ENCODE measurements at places on chromosomes 16 and 17. TPM values are rescaled to one million over a fixed set of nuclear protein-coding genes. Genes with fewer than 3 reads are reported as not detected.
A peak's percentile ranks its signal among the peaks of the same experiment; 100 is the strongest.

DNA sequence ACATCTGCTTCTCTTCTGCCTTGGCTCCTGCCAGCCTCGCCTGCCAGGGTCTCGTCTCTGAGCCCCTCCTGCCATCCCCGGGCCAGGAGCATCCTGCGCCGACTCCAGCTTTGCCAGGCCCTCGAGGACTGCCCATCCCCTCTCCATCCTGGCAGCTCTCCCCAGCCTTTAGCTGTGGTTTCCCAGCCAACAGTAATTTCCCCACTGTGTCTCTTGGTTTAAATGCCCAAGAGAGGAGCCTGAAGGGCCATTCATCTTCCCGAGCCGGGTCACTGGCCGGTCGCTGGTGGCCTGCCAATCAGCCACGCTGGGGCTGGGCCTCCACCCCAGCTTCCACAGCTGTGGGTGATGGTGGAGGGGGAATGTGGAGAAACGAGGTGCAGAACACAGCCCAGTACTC, 47.8 kb downstream of the MRC2 start:
- no peak for DNase-seq
- H3K36me3 ChIP-seq: no peaks in the 10 kb centered on the region
- H3K4me1 ChIP-seq: no peaks in the 10 kb centered on the region
- no peak overlapping the region for H3K27ac ChIP-seq
- no peaks in the 10 kb centered on the region for H3K27me3 ChIP-seq

- peaks cover 42% of the 10 kb centered on the region for H3K4me1 ChIP-seq
- H3K27me3 ChIP-seq: peaks cover 22% of the 10 kb centered on the region
- no peak for DNase-seq
- H3K27ac ChIP-seq: peak overlapping the region; percentile 87
These were observed 994 bp downstream of the IGFBP4 start for GRCh38 chr17:40443988-40444899.

- no peak overlapping the region for H3K4me3 ChIP-seq
- H3K4me1 ChIP-seq: peaks cover 15% of the 10 kb centered on the region
- H3K27ac ChIP-seq: no peak overlapping the region
- no peaks in the 10 kb centered on the region for H3K27me3 ChIP-seq
- DNase-seq: no peak
These were observed 67.8 kb downstream of the CCDC182 start for GRCh38 chr17:57677301-57677700.

DNA sequence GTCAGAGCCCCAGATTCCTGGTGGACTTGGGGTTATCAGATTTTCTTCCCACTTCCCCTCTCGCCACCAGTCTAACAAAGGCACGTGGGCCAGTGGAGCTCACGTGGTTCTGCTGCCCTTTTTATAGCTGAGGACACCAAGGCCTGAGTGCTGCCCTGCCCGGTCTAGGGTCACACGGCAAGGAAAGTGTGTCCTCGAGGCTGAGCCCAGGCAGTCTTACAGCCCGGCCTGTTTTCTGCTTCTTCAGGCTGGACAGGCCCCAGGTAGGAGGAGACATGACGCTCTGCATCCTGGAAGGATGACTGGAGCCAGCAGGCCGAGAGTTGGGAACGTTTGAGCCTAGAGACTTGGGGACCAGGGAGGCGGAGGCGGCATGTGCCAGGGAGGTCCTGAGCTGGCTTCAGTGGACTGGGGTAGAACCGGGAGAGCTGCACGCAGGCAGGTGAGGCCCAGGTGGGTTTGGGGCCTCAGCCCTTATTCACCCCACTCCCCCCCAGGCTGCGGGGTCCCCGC, 3.5 kb downstream of the CTRB1 start:
- H3K27ac ChIP-seq: no peak overlapping the region
- no peaks in the 10 kb centered on the region for H3K36me3 ChIP-seq
- H3K4me1 ChIP-seq: peaks cover 14% of the 10 kb centered on the region
- DNase-seq: no peak
- no peaks in the 10 kb centered on the region for H3K27me3 ChIP-seq

DNA sequence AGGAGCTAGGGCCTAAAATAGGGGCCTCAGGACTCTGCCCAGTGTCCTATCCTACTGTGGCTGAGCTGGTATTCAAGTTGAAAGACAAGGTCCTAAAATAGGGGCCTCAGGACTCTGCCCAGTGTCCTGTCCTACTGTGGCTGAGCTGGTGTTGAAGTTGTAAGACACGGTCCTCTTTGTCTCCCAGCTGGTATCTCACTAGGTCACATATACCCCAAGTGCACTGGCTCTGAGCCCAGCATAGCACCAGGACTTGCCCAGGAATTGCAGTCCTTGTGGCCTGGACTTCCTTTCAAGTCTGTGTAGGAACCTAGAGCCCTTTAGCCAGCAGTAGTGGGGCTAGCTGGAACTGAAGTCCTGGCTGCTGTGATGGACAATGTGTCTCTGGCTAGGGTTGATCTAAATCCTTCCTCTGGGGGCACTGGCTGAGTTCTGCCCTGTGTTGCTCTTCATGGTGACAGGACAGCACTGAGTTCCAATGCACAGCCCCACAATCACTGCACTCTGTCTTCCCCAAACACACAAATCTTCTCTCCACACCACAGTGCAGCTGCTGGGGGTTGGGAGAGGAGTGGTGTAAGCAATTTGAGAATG, 260.5 kb downstream of the HAPSTR1 start:
- H3K27ac ChIP-seq: no peak overlapping the region
- H3K4me3 ChIP-seq: no peak overlapping the region
- no peak for DNase-seq
- no peaks in the 10 kb centered on the region for H3K27me3 ChIP-seq
- H3K4me1 ChIP-seq: no peaks in the 10 kb centered on the region

DNA sequence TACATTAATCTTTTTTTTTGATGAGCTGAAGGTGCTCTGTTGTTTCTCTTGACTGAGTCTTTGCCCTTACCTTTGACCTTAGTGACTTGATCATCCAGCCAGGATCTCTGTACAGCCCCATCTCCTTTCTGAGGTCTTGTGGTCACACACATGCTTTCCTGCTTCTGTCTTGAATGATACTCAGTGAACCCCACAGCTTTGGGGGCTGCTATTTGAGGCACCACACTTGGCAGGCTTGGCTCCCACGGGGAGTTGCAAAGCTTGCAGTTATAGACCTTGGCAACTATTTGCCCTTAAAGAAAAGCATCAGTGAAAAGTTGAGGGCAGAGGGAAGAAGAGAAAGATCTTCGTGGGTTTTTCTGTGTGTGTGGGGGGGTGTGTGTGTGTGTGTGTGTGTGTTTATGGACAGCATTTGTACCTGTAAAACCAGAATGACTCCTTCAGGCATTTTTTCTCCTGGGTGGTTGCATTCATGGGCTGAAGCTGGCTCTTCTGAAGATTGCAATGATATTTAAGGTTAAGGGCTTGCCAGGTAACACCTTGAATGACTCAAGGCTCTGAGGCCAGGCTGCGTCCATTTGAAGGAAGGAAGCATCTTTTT, 101.6 kb downstream of the MSI2 start:
- peak overlapping the region; percentile 9 for H3K4me3 ChIP-seq
- H3K27ac ChIP-seq: peak overlapping the region; percentile 79
- no peaks in the 10 kb centered on the region for H3K27me3 ChIP-seq
- peaks cover 54% of the 10 kb centered on the region for H3K4me1 ChIP-seq
- DNase-seq: peak; percentile 68

DNA sequence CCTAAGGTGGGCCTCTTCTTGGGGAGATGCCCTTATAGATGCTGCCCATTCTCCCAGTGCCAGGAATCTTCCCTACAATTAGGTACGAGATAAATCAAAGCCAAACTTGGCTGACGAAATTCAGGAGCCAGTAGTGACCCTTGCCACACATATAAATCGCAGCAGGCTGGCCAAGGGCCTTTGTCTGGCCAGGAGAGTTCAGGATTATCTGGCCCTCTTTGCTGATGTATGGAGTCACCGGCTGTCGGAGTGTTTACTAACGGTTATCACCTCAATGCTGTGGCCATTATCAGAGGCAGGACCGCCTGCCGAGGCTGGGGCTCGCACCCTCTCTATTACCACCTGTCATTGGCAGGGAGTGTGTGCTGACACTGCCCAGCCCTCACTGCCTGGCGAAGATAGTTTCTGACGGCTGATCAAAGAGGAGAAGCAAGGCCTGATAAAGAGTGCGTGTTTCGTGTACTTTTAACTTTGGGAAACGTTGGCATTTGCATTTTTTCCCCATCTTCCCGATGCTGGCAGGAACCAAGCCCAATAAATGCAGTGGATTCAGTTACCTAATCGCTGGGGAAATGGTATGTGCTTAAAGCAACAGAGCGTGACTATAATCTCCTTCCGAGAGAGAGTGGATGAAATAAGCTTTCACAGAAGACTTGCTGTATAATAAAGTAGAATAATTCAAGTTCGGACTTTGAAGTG, 32.8 kb upstream of the TBX2 start:
- H3K36me3 ChIP-seq: no peaks in the 10 kb centered on the region
- H3K27ac ChIP-seq: no peak overlapping the region
- no peaks in the 10 kb centered on the region for H3K4me1 ChIP-seq
- no peaks in the 10 kb centered on the region for H3K27me3 ChIP-seq
- DNase-seq: no peak
- no peak overlapping the region for H3K4me3 ChIP-seq

- H3K36me3 ChIP-seq: peaks cover 43% of the 10 kb centered on the region
- H3K27ac ChIP-seq: peak overlapping the region; percentile 0
- peaks cover 34% of the 10 kb centered on the region for H3K4me1 ChIP-seq
These were observed 50.0 kb downstream of the SF3B3 start for GRCh38 chr16:70573451-70574121.

GRCh38 chr17:73228748-73229236, 32.9 kb downstream of the CPSF4L start:
- H3K27me3 ChIP-seq: no peaks in the 10 kb centered on the region
- H3K4me1 ChIP-seq: peaks cover 70% of the 10 kb centered on the region
- H3K36me3 ChIP-seq: peaks cover 26% of the 10 kb centered on the region

DNA sequence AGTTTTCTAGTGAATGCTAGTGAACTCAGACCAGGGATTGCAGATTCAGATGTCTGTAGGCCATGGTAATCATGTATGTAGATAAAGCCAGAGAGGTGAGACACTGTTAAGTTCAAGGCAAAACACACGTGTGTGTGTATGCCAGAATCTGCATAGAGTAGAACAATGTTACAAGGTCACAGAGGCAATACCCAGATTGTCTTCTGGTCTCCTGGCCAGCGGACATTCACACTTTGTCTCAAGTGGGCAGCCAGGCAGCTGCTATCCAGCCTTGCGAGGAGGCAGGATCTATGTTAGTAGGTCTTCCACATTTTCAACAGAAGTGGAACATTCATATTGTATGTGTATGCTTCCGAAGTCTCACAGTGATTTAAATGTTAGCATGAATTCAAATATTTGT, 244.4 kb downstream of the FTO start:
- H3K27ac ChIP-seq: no peak overlapping the region
- H3K36me3 ChIP-seq: no peaks in the 10 kb centered on the region
- no peaks in the 10 kb centered on the region for H3K27me3 ChIP-seq
- peaks cover 22% of the 10 kb centered on the region for H3K4me1 ChIP-seq

- H3K27me3 ChIP-seq: peaks cover 13% of the 10 kb centered on the region
- no peak overlapping the region for H3K4me3 ChIP-seq
- H3K27ac ChIP-seq: no peak overlapping the region
- DNase-seq: no peak
These were observed 34.0 kb upstream of the NLK start for GRCh38 chr17:28008513-28008912.

DNA sequence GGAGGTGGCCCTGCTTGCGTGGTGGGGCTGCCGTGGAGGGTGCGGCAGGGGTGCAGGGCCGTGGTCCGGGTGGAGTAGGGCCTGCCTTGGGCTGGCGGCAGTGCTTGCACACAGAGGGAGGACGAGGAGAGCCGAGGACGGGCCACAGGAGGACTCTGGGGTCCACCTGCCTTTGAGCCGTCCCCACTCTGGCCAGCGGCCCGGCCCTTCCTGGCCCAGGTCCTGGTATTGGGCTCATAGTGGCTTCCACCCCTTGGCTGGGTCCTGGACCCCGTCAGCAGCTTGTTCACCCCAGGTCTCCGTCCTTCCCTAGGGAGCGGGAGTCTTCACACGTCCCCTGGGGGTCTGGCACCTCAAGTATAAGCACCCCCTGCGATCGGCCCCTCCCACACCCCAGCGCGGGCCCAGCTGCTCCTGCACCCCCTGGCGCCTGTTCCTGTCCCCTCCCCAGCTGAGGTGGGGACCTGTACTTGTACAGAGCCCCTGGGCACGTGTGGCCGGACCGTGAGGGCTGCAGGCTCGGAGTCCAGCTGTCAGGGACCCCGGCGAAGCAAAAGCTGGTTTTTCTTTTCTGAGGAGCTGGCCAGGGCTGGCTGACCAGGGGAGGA, 40.1 kb downstream of the SOX8 start:
- H3K27me3 ChIP-seq: no peaks in the 10 kb centered on the region
- H3K4me3 ChIP-seq: no peak overlapping the region
- H3K4me1 ChIP-seq: no peaks in the 10 kb centered on the region
- no peak overlapping the region for H3K27ac ChIP-seq
- no peaks in the 10 kb centered on the region for H3K36me3 ChIP-seq
- no peak for DNase-seq

DNA sequence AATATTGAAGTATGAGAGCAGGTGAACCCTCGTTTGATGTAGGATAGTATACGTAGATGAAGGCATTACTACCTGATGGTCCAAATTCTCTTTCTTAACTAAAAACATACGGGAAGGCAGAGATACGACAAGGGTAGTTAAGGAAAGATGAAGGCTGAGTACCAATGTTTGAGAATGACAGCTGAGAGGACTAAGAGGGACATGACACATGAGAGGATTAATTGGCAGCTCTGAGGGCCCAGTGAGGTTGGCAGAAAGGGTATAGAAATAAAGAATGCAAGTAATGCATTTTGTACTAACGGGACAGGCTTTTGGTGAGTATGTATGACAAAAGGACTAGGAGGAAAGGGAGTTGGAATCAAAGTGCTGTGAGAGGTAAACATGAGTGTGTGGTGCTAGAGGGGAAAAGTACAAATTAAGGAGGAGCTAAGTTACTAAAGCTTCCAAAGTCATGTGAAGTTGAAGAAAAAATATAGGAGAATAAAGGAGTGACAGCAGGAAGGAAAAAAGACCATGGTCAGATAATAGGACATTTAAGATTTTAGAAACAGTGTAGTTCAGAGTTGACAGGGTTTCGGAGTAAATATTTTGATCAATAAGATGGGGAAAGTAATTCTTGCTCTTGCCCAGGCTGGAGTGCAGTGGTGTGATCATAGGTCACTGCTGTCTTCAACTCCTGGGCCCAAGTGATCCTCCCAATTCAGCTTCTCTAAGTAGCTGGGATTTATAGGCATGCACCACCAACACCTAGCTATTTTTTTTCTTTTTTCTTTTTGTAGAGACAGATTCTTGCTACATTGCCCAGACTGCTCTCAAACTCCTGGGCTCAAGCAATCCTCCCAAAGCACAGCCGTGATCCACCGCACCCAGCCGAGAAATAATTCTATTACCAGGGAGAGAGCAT, 43.1 kb upstream of the ITGA2B start:
- DNase-seq: no peak
- H3K4me3 ChIP-seq: no peak overlapping the region
- H3K36me3 ChIP-seq: peaks cover 32% of the 10 kb centered on the region
- peaks cover 2% of the 10 kb centered on the region for H3K4me1 ChIP-seq

The CDRT15 gene
- total RNA-seq: not detected

The SHBG gene
- total RNA-seq: not detected

The ALDOC gene
- 52.0 TPM for total RNA-seq

The CACNG1 gene
- total RNA-seq: not detected

The NOL3 gene
- total RNA-seq: 3.3 TPM

The GPR139 gene
- total RNA-seq: not detected

The NPIPB13 gene
- total RNA-seq: 12.8 TPM

The RPL13 gene
- total RNA-seq: 2,153 TPM
